ACHN (cell line): ENCODE measurements at places on chromosomes 12 and 14.

DNA sequence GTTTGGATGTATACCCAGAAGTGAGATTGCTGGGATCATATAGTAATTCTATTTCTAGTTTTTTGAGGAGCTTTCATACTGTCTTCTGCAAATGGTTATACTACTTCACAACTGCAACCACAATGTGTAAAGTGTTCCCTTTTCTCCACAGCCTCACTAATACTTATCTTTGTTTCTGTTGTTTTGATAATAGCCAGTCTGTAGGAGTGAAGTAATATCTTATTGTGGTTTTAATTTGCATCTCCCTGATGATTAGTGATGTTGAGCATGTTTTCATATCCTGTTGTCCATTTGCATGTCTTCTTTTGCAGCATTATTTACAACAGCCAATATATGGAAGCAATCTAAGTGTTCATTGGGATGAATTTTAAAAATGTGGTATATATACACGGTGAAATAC, 29.9 kb downstream of the GABARAPL1 start:
- no peak for DNase-seq

GRCh38 chr12:96314723-96315122, 85.5 kb downstream of the CDK17 start:
- DNase-seq = no peak

DNA sequence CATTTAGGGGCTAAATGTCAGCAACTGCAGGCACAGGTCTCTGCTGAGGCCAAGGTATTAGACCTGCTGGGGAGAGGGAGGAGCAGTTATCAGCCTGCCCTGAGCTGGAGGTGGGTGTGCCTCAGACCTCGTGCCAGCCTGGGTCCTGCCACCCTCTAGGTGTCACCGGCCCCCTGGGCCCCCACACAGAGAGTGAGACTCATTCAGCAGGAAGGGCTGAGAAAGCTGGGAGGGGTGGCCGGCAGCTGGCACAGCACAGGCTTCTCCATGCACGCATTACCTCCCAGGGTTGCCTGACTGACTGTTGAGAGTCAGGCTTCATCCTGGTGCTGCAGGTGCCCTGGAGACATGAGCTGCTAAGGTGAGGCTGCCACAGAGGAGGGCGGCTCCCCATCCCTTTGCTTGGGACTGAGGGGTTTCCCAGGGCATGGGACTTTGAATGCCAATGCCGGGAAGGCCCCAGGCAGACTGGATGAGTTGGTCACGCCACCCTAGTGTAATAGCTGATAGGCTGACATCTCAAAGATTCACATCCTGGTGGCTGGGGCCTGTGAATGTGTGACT, 75.3 kb upstream of the C14orf180 start:
- DNase-seq = no peak

DNA sequence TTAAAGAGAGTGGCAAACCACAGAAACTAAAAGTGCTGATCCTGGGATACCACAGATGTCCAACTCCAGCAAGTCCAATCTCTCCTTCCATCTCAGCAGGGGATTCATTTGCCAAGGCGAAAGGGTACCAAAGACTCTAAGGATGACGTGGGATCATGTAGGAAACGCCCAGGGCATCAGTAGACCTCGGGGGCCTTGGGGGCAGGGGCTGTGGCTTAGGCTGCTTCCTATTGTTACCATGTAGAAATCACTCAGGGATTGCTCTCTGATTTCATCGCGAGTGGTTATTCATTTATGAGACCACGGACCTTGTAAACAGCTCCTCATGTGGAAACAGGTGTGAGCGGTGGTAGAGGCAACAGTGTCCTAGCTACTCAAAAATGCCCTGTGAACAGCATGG, 149.3 kb upstream of the FKBP4 start:
- DNase-seq = peak; percentile 9

DNA sequence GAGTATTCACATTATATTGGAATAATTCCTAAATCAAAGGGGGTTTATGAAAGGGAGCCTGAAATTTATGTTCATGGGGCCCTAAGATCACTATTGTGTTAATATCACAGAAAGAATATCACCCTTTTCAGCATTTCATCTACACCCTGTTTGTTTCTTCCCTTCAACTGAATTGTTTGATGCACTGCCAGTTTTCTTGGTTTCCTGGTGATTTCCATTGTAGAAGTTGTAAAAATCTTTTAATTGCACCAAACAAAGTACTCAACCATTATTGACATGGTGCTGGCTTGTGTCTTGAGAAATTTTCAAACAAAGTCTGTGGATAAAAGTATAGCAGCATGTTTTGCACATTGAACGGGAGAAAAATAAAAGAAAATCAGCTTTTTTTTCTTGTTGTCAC, 154.8 kb upstream of the PRKD1 start:
- no peak for DNase-seq

GRCh38 chr12:64696080-64696741, 63.0 kb downstream of the GNS start:
- DNase-seq = peak; percentile 67
